ENCODE measurements at places on chromosomes 7 and 10. TPM values are rescaled to one million over a fixed set of nuclear protein-coding genes. Genes with fewer than 3 reads are reported as not detected.
A peak's percentile ranks its signal among the peaks of the same experiment; 100 is the strongest.

DNA sequence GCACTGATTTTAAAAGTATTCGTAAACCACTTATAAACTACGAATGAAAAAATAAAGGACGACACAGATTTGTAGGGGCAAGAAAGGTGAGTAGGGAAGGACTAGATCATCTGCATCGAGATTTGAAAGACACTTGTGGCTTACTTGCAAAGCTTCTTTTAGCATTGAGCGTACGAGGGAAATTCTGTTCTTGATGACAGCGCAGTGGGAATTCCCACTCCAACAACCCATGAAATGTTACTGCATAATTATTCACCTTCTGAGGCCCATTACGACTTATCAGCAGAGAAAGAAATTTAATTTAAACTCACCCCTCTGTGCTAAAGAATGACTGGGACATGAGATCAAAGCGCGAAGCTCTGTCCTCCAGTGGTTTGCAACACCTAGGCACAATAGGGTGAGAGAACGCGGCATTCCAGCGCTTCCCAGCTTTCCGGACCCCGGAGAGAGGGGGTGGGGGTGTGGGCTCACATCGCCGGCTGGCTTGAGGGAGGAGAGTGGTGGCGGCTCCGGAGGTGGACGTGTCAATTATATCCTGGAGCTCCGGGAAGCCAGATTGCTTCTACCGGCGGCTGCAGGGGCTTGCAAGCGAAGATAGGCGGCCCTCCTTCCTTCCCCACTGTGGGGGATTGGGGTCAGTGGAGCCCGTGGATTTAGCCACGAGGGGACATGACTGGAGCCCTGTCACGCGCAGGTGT lies 10.3 kb downstream of the SP8 start:
- no peaks in the 10 kb centered on the region for H3K36me3 ChIP-seq
- peaks cover 13% of the 10 kb centered on the region for H3K4me1 ChIP-seq
- no peaks in the 10 kb centered on the region for H3K27me3 ChIP-seq
- no peak overlapping the region for H3K4me3 ChIP-seq

DNA sequence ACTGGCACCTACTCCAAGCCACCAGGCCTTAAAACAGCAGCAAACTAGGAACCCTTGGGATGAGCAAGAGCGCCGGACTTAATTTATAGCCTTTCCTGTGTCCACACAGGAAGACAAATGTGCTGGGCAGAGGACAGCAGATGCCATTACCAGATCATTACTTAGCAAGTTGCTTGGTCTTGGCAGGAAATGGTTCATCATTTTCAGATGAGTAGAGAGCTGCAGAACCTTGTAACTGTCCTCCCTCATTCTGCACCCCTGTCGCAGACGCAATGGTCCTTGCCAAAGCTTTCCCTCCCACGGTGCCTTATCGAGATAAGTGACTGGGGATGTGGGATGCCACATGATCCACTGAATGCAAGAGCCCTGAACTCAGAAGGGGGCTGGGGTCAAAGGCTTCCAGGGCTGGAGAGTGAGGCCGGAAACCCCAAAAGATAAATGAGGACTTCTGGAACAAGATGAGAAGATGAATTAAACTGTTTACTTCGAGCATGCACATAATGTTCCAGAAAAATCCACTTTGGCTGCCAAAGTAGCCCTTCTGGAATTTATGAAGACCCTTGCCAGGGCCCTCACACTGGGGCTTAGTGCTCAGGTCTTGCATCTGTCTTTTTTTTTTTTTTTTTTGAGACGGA lies 145.6 kb upstream of the ZNF32 start:
- H3K27ac ChIP-seq = no peak overlapping the region
- no peaks in the 10 kb centered on the region for H3K27me3 ChIP-seq
- H3K4me3 ChIP-seq = no peak overlapping the region

GRCh38 chr10:71837098-71837827 lies 13.8 kb downstream of the PSAP start:
- DNase-seq = no peak
- no peaks in the 10 kb centered on the region for H3K36me3 ChIP-seq
- H3K4me1 ChIP-seq = peaks cover 62% of the 10 kb centered on the region
- peak overlapping the region; percentile 63 for H3K27ac ChIP-seq

- DNase-seq = no peak
- H3K27me3 ChIP-seq = no peaks in the 10 kb centered on the region
- peaks cover 5% of the 10 kb centered on the region for H3K4me1 ChIP-seq
- H3K36me3 ChIP-seq = no peaks in the 10 kb centered on the region
- H3K27ac ChIP-seq = no peak overlapping the region
- no peak overlapping the region for H3K4me3 ChIP-seq
These were observed 215.1 kb downstream of the PRPF18 start for GRCh38 chr10:13801907-13802288.

NANOS1 gene
- 9.9 TPM for total RNA-seq

DNA sequence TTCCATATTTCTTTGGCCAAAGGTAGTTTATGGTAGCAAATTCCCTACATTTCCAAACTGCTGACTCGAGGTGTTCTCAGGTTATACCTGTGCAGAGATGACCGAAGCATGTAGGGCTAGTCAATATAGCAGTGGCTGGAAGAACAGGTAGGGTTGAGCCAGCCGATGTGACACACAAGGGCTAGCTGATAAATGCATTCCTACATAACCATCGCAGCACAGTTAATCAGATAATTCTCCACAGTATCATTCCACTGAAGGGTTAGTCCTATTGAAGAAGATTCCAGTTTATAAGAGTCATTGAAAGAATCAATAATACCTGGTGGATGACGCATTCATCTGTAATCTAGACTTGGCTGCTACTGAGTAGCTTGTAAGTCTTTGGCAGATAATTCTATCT lies 220.0 kb downstream of the KIF20B start:
- H3K4me3 ChIP-seq = no peak overlapping the region
- no peaks in the 10 kb centered on the region for H3K4me1 ChIP-seq
- DNase-seq = no peak
- no peaks in the 10 kb centered on the region for H3K27me3 ChIP-seq
- H3K36me3 ChIP-seq = no peaks in the 10 kb centered on the region

Data from body of pancreas (tissue), 4 donors.